Bronchial epithelial cell (primary cell): ENCODE measurements at places on chromosomes 1 and 21.
A peak's percentile ranks its signal among the peaks of the same experiment; 100 is the strongest.

- peak; percentile 76 for DNase-seq
Measured at GRCh38 chr1:16139473-16139962, 16.4 kb downstream of the EPHA2 start.

- peak; percentile 62 for DNase-seq
Measured at GRCh38 chr1:99180343-99180808, 83.9 kb upstream of the PLPPR4 start.

- DNase-seq = peak; percentile 49
Measured at GRCh38 chr1:66527686-66528085, 6.3 kb upstream of the SGIP1 start.

GRCh38 chr21:15219039-15219438 is 154.2 kb upstream of the NRIP1 start:
- no peak for DNase-seq

DNA sequence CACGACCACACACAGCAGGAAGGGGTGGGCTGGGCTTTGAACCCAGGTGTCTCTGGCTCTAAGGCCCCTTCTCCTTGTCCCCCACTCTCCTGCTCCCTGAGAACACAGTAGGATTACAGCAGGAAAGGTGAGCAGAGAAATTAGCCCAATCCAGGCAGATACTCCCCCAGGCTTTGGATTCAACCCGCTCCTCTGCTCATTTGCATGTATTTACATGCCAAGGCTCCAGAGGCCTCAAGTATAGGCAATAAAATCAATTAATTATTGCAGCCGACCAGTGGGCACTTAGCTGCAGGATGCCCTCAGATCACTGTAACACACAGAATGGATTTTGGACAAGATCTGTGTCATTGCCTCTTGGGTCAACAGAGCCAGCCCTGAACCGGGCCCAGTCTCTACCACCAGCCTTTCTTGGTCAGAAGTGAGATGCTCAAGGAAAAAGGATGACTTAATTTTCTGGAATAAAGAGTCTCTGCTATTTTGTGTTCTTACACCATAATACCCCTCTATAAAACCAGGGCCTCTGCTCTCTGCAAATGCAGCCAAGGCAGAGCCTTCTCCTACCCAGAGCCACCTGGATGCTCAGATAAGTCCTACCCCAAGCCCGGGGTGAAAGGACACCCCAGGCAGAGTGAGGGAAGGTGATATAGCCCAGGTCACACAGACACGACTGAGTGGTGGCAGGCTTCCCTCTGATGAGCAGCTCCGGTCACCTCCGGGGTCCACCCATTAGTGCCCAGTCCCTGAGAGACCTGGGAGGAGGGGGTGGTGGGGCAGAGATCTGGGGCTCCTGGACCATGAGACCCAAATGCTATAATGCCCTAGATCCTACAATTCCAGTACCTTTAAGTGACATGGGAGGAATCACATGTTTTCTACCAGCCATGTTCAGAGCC is 28.9 kb downstream of the MATN1 start:
- no peak for DNase-seq

DNA sequence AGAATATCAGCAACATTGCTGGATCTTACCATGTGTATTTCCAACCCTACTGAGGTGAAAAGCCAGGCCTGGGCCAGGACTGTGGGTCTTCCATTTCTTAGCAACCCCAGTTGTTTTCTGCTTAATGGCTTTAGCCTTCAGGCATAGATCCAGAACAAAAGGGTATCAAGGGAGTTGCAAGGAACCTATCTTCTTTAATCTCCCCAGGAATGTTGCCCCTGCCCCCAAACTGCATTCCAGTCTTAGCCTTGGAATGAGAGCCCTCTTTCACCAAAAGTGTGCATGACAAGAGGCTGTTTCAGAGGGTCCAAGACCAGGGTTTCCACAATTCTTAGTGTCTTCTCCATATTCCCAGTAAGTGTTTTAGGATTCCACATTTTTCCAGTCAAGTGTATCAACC is 87.9 kb upstream of the SOX13 start:
- DNase-seq = no peak

DNA sequence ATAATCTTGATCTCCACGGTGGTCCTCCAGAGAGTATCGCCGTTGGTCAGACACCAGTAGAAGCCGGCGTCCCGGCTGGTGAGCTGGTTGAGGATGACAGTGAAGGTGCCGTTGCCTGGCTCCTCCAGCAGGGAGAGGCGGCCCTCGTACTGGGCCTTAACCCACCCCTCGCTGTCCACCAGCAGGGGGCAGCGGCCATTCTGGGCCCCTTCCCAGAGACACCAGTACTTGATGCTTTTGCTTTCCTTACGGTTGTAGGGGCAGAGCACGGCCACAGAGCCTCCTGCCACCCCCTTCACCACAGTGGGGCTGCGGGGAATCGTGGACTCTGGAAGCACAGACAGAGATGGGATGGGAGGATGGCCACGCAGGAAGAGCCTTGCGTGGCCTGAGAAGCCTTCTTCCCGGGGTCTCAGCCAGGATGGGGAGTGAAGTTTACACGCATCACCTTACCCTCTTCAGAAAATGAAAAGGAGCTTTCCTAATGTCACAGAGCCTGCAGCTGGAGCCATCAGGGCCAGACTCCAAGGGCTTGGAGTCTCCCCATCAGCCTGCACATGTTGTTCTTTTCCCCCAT is 10.7 kb downstream of the PIGR start:
- DNase-seq = no peak

GRCh38 chr1:107474877-107475612 is 334.2 kb downstream of the NTNG1 start:
- peak; percentile 8 for DNase-seq

DNA sequence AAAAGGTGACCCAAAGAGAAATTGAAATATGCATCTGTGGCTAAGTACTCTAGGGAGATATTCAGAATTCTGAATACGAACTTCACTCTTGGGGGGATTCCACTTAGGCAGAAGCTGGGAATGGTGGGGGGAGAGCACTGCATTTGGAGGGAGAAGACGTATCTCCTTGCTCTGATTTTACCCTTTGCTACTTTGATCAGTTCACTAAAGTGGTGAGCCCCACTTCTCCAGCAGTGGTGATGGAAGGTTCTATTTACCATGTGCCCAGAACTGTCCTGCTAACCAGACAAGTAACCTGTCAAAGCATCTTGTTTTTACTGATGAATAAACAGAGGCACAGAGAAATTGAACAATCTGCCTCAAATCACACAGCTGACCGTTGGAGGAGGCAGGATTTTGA is 483.4 kb downstream of the SIPA1L2 start:
- DNase-seq = no peak

- no peak for DNase-seq
Measured at GRCh38 chr1:59063501-59063900, 233.4 kb upstream of the FGGY start.

DNA sequence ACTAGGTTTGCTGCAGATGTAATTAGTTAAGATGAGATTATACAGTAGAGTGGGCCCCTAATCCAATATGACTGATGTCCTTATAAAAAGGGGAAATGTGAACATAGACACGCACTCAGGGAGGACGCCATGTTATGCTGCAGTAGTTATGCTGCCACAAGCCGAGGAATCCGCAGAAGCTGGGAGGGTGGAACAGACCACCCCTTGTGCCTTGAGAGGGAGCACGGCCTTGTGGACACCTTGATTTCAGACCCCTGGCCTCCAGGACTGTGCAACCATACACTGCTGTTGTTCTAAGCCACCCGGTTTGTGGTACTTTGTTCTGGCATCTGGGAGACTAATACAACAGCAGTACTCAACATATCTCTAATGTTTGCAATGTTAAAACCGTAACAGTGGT is 57.9 kb upstream of the HIVEP3 start:
- no peak for DNase-seq

DNA sequence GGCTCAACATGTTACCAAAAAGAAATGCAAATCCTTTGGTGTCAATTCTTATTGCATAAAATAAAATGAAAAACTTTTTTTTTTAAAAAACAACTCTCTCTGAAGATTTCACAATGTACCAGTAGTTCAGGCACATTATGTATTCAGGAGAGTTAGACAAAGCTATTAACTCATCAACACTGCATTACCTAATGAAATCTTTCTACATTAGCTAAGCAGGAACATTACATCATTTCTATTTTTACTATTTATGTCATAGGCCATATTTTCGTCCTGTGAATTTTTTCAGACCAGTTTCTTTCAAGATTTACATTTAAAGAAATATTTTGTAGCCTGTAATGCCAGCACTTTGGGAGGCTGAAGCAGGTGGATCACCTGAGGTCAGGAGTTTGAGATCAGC is 366.2 kb downstream of the USH2A start:
- DNase-seq = no peak

DNA sequence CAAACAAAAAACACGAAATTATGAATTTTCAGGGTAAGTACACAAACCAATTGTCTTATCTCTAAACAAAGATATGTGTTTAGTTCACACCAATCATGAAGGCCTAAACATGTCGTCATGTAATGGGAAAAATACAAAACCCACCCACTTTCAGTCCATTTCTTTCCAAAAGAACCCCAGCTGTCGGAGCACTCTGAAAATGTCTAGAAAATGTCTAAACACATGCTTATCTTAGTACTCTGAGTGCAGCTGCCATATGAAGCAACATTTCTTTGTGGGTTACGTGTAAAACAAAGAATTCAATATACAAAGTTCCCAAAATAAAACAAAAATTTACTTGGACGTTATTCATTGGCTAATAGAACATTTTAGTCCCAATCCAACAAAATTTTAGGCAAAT is 22.7 kb downstream of the SERBP1 start:
- DNase-seq = no peak

- DNase-seq = no peak
Measured at GRCh38 chr1:53740621-53741105, 1.7 kb upstream of the GLIS1 start.
